ENCODE measurements at places on chromosomes 12 and 14. TPM values are rescaled to one million over a fixed set of nuclear protein-coding genes. Genes with fewer than 3 reads are reported as not detected.

Gene CCDC92
- 9.3 TPM for total RNA-seq

Gene SSPN
- total RNA-seq = 12.1 TPM

Gene HIGD1C
- total RNA-seq = not detected

Gene POC1B
- 11.5 TPM for total RNA-seq

Gene PLXNC1
- 1.5 TPM for total RNA-seq

Gene LRP1-AS
- total RNA-seq = not detected
